ENCODE measurements at places on chromosomes 11 and 22. TPM values are rescaled to one million over a fixed set of nuclear protein-coding genes. Genes with fewer than 3 reads are reported as not detected.

DNA sequence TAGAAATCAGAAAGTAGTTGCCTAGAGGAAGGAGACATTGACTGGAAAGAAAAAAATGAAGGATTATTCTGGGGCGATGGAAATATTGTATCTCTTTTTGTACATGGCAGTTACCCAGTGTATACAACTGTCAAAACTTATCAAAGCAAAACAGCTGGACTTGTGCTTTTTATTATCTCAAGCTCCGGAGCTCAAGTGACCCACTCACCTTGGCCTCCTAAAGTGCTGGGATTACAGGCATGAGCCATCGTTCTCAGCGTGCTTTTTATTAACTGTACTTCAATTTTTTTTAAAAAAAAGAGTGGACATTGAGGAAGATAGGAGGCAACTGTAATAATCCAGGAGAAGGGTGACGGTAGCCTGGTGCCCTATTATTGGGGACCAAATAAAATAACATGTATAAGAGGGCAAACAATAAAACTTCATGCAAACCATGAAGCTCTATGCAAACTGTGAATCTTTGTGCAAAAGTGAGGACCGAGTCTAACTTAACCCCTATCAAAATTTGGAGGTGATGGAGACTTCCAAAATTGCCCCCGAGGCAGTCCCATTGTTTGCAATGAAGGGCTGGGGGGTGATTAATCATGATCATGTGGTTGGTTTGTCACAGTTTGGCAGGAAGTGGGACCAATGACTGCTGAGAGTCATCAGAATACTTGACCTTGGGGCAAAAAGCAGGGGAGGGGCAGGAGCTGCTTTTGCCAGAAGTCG, 23.5 kb downstream of the FZD4 start:
- no peak for DNase-seq

DNA sequence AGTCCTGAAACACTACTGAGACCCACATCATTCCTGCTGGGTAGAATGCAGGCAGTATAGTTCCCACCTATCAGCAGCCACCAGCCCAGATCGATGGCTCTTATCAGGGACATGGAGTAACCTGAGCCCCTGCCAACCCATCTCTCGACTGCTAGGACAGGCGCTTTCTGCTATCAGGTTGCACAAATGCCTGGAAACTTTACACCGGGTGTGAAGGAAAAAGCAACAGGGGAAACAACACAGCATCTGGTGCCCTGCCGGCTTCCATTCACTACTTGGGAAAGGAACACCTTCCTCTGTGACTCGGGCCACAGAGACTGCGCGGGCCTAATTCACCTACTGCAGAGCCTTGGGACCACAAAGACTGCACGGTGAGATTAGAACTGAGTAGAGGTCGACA, 18.5 kb downstream of the RBFOX2 start:
- DNase-seq: no peak

GRCh38 chr11:120126620-120127019, 11.3 kb downstream of the TRIM29 start:
- no peak for DNase-seq

Gene TMEM132A
- total RNA-seq: 7.5 TPM

Gene SYNGR1
- 46.0 TPM for total RNA-seq

Gene RAB39A
- 0.34 TPM for total RNA-seq

Measured in suprapubic skin (tissue), 4 donors.